ENCODE measurements at places on chromosomes 6 and 20.

- peak; percentile 79 for DNase-seq
Observed at GRCh38 chr6:56868687-56869086, 86.2 kb upstream of the BEND6 start.

- DNase-seq = no peak
Observed at GRCh38 chr6:73443555-73443954, 8.5 kb downstream of the CGAS start.

- DNase-seq = no peak
Observed at GRCh38 chr6:11828262-11828870, 49.8 kb upstream of the ADTRP start.

GRCh38 chr6:55758156-55758937, 117.0 kb downstream of the BMP5 start:
- DNase-seq = peak; percentile 54

DNA sequence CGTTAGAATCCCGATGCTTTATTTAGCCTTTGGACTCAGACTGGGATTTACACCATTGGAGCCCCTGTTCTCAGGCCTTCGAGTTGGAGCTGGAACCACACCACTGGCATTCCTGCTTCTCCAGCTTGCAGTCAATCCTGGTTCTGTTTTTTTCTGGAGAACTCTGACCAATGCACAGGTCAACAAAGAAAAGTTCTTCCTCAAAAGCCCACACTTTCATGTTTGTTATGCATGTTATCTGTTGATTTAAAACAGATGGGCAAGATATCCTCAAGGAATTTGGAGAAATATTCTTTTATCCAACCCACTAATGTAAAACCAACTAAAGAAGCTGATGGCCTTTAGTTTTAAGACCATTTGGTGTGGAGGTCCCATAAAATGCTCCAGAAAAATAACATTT, 205.7 kb downstream of the ANKRD60 start:
- peak; percentile 88 for DNase-seq

- DNase-seq = no peak
Observed at GRCh38 chr20:54126806-54127655, 46.8 kb downstream of the CYP24A1 start.

GRCh38 chr6:19772891-19773290, 64.3 kb upstream of the ID4 start:
- no peak for DNase-seq

DNA sequence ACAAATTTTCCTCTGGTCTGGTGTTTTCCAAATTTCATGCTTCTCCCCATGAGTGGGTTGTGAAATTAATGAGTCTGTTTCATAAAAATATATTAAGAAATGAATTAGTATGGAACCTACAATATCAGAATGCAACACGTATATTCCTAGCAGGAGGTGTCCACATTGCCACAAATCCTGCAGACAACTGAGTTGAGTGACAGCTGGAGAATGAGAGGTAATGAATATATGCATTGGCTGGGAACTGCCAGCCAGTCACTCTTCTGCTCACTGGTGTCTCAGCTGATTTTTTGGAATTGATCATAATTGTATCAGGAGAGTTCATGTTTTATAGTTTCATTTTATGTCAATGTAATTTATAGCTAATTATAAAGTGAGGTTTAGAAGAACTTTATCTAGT, 6.3 kb upstream of the ARFGEF3 start:
- DNase-seq = no peak

DNA sequence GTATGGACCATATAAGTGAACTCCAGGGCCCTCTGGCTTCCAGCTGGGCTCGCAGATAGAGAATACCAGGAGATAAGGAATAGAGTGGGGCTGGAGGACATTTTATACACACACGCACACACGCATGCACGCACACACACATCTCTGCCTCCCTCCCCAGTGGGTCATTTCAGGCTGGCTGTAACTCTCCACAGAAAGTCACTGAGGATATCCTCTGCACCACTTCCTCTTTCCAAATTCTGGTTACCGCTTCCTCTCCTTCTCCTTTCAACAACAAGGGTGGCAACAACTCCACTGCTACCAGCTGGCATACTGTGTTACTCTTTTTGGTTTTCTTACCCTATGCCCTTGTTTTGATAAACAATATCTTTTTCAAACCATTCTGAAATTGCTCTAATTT, 280.2 kb downstream of the COL12A1 start:
- DNase-seq = no peak

DNA sequence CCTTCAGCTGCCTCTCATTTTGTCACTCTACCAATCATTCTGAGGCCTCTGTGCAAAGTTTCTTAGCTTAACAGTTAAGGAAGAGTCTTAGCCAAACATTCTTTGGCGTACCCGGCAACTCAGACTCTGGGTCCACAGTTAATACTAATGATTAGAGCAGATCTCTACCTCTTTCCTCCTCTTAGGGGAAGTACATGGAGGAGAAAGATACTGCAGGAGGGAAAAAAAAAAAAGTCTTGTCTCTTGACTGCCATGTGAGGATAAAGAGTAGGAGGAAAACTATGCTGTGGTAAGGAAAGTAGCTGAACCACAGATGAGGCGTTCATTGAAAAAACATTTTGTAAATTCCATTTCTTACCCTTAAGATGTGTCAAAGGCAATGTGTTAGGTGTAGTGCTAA, 44.0 kb upstream of the MARCKS start:
- peak; percentile 62 for DNase-seq

- peak; percentile 98 for DNase-seq
Observed at GRCh38 chr6:56714982-56715456, 72.3 kb upstream of the DST start.

DNA sequence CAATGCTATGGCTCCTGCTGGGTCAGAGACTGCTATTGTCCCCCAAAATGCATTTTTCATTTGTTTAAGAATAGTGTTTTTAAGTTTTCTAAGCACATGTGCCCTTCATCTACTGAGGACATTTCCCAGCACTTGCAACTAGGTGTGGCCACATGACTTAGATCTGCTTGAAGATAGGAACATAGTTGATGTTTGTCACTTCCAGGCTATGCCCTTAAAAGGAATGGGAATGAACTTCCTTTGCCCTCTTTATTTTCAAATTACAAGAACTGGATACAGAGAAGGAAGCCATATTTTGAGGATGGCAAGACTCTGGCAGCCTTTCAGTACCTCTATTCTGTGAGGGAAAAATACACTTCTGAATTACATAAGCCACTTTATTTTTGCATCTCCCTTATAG, 203.0 kb upstream of the TFAP2D start:
- no peak for DNase-seq

- no peak for DNase-seq
Observed at GRCh38 chr6:136763255-136763654, 29.0 kb downstream of the MAP3K5 start.

DNA sequence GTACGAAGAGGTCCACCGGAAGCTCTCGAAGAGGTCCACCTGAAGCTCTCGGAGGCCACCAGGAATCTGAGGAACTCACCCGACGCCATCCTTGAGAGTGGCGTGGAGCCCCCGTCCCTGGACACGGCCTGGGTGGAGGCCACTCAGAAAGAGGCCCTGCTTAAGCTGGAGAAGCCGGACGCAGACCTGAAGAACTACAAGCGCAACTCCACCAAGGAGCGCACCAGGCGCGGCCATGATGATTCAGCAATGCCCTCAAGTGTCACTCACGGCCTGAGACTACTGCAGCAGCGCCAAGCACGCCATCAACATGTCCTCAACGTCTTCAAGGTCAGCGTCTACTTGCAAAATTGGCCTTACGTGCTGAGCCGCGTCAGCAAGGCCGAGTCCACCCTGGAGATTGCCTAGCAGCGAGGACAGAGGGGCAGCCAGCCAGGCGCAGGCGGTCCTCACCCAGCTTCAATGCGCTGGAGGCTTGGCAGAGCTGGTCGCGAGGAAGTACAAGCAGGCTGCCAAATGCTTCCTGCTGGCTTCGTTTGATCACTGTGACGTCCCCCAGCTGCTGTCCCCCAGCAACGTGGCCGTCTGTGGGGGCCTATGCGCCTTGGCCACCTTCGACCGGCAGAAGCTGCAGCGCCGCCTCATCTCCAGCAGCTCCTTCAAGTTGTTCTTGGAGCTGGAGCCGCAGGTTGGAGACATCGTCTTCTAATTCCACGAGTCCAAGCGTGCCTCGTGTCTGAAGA, 7.7 kb upstream of the GJA10 start:
- DNase-seq = no peak

Data from RPMI7951 (cell line).